Right forelimb (tissue), 1 donor: ENCODE measurements at places on chromosomes 6 and 20.

GRCh38 chr20:16095226-16095625 lies 478.0 kb downstream of the KIF16B start:
- peak; percentile 46 for DNase-seq

- no peak for DNase-seq
Measured at GRCh38 chr20:43835944-43836508, 78.6 kb upstream of the TOX2 start.

GRCh38 chr6:116714296-116714695 lies 33.3 kb downstream of the KPNA5 start:
- DNase-seq = no peak

GRCh38 chr20:50282592-50283241 lies 92.1 kb downstream of the CEBPB start:
- no peak for DNase-seq

DNA sequence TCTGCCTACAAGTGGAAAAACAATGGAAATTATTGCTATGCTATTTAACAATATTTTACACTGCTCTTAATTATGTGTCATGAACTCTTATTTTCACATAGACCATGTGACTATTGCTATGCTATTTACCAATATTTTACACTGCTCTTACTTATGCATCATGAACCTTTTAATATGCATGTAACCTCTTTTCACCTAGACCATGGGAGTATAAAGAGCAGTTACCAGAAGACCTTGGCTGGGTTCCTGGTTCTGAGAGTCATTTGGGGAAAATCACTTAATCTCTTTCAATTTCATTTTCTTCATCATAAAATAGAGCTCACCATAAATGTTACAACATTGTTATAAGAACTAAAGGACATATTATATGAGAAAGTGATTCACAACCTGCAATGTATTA lies 223.8 kb upstream of the RNF217 start:
- no peak for DNase-seq

GRCh38 chr6:44078827-44079671 lies 48.2 kb downstream of the MRPL14 start:
- DNase-seq = peak; percentile 85

DNA sequence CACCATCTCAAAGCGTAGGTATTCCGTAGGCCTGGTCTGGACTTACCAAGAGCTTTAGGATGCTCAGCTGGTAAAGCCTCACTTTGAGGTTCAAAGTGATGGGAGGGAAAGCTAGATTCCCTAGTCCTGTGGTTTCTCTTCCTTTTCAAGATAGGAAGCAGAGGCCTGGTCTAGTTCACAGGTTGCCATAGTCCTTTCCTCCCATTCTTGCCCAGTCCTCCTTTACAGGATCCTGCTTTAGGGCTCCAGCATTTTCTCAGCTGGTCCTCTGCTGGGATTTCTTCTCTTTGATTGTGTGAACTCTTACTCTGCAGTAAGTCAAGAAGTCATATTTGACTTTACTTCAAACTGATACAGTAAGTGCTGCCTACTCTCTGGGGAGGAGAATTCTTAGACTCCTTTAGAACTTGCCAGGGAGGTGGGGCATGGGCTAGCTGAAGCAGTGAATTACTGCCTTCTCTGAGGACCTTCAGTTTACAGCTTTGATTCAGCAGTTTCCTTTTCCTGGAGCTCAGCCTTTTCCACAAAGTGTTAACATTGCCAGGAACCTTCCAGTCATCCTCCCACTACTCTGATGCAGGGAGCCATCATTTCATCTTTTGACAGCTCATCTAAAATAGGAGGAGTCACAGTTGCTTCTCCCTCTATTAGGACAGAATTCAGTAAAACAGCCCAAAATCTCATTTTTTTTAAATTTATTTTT lies 42.8 kb upstream of the PLCG1 start:
- DNase-seq = no peak

DNA sequence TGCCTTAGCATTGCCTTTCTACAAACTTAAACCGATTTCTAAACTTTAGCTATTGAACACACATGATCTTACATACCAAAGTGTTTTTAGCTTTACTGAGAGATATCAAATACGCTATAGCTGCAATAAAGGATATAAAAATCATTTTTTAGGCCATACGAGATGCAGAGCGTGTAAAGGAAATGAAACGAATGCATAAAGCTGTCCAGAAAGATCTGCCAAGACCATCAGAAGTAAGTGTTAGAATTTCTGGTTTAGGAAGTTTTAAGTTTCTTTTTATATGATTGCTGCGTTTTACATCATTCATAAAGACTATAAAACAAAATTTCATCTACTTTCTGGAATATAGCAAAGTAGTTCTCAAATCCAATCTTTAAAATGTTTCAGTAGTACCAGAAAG lies 38.4 kb downstream of the CDC5L start:
- DNase-seq = no peak

DNA sequence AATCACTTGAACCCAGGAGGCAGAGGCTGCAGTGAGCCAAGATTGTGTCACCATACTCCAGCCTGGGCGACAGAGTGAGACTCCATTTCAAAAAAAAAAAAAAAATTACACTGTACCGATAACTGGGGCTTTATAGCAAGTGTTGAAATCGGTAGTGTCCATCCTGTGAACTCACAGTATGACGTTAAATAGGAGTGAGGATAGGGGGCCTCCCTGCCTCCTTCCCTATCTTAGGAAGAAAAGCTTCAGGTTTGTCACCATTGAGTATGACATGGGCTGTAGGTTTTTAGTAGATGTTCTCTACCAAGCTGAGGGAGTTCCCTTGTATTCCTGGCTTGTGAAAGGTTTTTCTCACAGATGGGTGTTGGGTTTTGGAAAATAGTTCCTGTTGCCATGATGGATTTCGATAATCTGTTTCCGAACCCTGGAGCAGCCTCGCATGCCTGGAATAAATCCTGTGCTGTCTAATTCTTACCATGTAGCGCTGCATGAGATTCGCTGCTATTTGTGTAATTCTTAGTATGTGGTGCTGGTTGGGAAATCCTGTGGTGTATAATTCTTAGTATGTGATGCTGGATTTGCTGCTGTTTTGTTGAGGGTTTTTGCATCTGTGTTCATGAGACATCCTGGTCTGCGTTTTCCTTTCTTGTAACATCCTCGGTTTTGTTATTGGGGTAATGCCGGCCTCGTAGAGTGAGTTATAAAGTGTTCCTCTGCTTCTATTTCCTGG lies 23.6 kb downstream of the NTSR1 start:
- no peak for DNase-seq

- no peak for DNase-seq
Measured at GRCh38 chr6:87656857-87657256, 45.2 kb downstream of the AKIRIN2 start.

DNA sequence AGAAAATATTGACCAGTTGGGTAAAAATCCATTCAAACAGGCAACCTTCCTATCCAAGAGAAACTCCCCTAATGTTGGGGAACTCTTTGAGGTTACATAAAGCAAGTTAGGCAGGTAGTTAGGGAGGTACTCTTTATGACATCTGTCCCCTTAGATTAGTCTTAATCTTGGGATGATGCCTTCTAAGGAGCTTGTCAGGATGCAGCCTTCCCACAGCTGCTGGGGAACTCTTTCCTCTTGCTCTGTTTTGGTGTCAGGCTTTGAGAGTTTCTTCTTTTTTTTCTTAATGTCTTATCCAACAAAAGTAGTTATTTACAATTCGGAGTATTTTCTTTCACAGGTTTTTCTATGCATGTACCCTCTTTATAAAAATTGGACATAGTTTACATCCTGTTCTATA lies 194.8 kb downstream of the CDKAL1 start:
- no peak for DNase-seq

- no peak for DNase-seq
Measured at GRCh38 chr20:32596681-32597252, 11.6 kb upstream of the NOL4L start.

- no peak for DNase-seq
Measured at GRCh38 chr20:26163890-26164289, 467.2 kb upstream of the ZNF337 start.

GRCh38 chr20:43725666-43726065 lies 1.1 kb downstream of the GTSF1L start:
- no peak for DNase-seq

- DNase-seq = peak; percentile 10
Measured at GRCh38 chr6:169838346-169839028, 87.1 kb downstream of the ERMARD start.

- no peak for DNase-seq
Measured at GRCh38 chr20:55684578-55684977, 320.7 kb downstream of the CBLN4 start.

- no peak for DNase-seq
Measured at GRCh38 chr6:155782739-155783459, 327.3 kb upstream of the NOX3 start.

GRCh38 chr6:151001387-151002056 lies 136.0 kb downstream of the MTHFD1L start:
- DNase-seq = no peak

GRCh38 chr6:83231146-83231545 lies 38.0 kb downstream of the RWDD2A start:
- DNase-seq = no peak

DNA sequence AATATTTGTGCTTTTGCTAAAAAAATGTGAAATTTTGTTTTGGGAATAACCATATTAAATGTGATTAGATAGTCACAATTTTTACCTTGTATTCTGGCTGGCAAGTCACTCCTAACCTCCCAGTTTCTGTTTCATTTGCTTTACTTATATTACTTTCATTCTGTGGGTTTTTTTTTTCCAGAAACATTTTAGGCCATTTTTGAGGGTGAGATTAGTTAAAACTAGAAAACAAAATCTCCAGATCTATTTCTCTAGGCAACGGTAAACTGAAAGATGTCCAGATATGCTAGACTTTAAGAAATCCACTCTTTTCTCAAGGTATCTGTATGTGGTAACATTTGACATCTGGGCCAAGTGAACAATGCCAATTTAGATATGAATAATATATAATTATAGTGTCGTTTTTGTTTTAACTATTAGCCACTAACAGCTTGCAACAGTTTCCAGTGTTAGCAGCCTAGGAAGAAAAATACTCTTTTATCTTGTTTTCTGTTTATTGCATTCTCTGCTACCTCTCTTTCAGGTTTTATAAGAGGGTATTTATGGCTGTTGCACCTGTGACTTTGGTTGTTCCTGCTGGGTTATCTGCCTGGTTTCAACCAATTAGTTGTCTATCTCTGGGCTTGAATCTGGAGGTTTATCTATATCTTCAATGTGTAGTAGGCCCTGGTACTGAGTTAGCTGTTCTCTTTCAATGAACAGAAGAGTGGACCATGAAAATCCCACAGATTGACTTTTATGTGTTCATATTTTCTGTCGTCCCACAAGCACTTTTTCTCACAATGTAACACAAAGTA lies 260.9 kb downstream of the NKAIN2 start:
- DNase-seq = no peak

DNA sequence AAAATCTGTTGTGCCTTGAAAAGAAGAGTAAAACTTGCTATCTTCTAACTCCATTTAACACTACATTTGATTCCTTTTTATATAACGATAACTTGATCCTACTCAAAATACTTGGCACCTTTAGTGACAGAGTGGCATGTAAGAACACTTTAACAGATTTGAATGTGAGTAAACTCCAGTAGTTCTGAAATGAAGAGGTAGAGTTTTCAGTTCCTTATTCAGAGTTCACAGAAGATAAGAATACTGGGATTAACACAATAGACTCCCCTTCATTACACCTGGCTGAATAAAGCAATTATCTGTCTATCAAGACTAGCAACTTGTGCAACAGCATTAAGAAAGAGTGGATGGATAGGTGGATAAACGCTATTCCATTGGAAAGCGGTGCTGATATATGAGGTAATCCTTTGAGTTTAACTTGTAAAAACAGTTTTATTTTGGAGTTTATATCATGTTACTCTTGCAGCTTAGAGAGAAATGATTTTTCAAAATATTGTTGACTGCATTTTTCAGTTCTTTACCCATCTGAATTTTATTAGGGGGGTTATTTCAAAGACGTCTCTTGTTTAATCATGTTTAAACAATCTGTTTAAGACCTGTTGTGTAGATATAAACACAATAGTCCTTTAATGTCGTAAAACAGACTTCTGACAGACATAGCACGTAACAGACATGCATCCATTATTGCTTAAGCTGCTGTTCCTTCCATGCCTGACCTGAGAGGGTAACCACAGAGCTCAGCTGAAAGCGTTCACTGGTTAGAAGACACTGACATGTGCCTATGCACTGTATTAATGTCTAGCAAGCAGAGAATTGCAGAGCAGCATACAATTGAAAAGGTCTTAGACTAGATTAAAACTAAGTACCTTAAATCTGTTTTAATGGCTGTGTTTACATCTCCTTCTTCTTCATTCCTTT lies 102.4 kb upstream of the SUPT3H start:
- DNase-seq = no peak

GRCh38 chr6:7974938-7975763 lies 64.6 kb upstream of the TXNDC5 start:
- DNase-seq = no peak

DNA sequence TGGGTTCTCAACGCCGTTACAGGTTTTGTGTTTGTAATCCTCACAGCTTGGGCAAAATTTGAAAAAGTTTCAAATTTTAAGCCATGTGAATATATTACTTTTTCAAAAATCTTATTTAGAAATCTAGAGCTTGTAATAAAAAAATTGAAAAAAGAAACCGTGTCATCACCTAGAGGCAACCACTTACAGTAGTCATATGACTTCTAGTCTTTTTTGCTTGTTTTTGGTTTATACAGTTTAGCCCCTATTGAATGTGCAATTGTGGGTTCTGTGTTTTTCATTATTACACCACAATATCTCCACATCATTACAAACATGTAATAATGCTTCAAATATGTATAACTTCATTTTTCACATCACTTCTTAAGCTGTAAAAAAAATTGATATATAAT lies 888 bp downstream of the DYNLRB1 start:
- DNase-seq = no peak

DNA sequence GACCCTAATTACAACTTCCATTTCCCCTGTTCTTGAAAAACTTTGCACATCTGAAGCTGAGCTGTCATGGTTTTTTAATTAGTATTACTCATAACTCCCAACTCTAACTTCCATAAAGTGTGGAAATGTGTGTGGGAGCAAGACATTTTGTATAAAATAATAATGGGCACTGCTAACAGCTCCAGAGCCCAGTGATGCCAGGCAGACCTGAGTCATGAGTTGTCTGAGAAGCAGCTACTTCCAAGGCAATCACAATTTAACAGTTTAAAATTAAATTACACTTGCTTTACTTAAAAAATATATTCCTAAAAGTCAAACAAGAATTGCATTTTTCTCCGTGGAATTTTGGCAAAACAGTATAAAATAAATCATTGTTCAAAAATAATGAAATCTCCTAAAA lies 6.4 kb downstream of the SLC2A12 start:
- no peak for DNase-seq

GRCh38 chr20:63344616-63345327 lies 16.4 kb downstream of the CHRNA4 start:
- DNase-seq = no peak

- peak; percentile 81 for DNase-seq
Measured at GRCh38 chr6:138572167-138572875, 73.0 kb upstream of the NHSL1 start.

- no peak for DNase-seq
Measured at GRCh38 chr20:34794006-34794585, 31.4 kb downstream of the NCOA6 start.

DNA sequence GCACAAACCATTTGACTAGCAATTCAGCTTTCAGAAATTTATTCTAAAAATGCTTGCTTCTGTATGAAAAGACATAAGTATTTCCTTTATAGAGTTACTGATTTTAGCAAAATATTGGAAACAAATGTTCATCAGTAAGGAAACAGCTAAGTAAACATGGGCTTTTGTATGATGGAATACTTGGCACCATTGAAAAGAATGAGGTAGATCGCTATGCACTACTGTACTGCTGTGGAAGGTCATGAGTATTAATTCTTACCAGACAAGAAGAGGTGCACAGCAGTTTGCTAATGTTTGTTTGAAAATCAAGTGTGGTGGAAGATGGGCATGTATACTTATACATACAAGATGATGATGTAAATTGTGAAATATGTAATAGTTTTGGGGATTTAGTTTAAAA lies 73.0 kb downstream of the FARS2 start:
- DNase-seq = no peak
